Stimulated activated CD8-positive, alpha-beta memory T cell treated with anti-CD3 and anti-CD28 coated beads, Interleukin-2, amount 100 ng/mL, for 1 hour (primary cell): ENCODE measurements at places on chromosomes 5 and 9.

DNA sequence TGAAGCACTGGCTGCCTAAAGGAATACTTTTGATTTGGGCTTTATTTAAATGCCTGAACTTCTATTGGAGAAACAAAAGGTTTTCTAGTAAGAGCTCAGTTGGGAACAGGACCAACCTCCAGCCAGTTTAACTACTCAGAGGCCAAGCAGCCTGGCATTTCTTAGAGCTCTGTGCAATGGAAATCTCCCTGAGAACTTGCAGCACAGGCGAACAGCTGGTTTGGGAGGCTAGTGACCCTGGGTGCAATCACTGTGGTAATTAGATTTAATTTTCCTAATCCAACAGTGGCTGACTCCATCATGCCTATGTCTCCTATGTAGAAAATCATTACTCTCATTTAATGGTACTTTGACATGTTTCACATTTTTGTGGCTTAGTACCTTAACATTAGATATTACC is 1.0 kb upstream of the CDH6 start:
- DNase-seq = no peak

DNA sequence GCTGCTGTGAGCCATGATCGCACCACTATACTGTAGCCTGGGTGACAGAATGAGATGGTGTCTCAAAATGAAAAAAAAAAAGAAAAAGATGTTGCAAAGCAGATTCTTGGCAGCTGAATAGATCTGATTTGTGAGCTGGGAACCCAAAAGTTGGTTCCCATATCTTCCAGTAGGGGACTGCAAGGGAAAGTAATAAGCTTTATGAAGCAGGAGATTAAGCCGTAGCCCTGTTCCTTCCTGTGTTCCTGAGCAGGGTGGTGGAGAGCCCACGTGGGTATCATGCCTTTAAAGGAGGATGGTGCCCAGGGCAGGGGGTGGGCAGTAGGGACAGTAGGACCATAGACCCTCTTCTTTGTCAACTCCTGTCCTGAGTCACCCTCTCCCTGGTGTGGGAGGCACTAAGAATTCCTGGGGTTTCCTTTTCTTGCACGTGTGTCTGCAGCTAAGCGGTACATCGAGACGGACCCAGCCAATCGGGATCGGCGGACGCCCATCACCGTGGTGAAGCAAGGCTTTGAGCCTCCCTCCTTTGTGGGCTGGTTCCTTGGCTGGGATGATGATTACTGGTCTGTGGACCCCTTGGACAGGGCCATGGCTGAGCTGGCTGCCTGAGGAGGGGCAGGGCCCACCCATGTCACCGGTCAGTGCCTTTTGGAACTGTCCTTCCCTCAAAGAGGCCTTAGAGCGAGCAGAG is 37.9 kb downstream of the STOM start:
- no peak for DNase-seq

DNA sequence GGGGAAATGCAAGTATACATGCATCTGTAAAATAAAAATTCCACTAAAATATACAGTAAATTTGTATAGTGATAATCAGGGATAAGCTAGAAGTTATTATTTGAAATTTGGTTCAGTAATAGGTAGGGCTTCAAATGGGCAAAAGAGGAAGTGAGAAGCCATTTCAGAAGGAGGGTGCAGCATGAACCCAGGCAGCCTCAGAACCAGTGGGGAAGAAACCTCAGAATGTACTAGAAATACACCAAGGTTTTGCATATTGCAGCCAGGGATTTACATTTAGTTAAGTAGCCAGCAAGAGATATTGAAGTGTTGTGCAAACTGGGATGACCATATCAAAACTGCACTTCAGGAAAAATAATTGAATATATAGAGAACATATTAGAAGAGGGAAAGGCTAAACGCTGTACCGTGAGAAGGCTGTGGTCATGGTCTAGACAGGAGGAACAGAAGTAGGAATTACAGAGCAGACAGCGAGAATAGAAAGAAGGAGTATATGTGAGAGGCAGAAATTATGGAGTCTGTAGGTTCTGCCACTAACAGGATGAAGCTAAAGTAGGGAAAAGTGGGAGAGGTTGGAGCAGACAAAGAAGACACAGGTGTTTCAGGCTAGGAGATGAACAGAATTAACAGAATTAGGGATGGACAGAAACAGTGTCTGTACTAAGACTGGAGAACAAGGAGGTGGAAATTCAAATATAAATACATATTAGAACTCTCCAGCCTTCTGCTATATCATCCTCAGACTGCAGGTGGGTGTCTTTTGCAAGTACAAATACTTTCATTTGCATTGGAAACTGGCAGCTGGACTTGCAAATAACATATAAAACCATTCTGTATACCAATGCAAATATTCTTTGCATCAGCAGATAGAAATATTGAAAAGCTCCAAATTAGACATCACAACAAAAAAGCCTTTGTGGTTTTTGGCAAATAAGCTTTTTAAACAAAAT is 335.6 kb downstream of the ZNF608 start:
- no peak for DNase-seq

DNA sequence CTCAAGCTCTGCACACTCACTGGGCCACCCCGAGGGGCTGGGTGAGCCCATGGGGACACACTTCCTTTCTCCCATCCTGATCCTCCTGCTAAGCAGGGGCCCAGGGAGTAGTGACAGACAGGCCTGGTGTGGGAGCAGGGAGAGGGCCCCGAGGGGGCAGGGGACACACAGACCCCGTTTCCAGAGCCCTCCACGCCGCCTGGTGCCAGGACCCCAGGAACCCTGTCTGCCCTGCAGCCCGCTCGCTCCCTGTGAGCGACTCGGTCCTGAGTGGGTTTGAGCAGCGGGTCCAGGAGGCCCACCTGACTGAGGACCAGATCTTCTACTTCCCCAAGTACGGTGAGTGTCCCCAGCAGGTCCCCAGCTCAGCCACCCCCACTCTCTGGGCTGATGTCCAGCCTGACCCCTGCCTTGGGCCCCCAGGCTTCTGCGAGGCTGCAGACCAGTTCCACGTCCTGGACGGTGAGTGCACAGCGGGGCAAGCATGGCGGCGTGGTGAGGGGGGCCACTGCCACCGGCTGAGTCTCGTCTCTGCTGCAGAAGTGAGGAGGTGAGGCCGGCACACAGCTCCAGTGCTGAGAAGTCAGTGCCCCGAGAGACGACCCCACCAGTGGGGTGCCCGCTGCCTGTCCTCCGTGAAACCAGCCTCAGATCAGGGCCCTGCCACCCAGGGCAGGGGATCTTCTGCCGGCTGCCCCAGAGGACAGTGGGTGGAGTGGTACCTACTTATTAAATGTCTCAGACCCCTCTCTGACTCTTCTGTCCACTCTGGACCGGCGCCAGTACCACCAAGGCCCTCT is 1.4 kb downstream of the C8G start:
- DNase-seq = no peak

DNA sequence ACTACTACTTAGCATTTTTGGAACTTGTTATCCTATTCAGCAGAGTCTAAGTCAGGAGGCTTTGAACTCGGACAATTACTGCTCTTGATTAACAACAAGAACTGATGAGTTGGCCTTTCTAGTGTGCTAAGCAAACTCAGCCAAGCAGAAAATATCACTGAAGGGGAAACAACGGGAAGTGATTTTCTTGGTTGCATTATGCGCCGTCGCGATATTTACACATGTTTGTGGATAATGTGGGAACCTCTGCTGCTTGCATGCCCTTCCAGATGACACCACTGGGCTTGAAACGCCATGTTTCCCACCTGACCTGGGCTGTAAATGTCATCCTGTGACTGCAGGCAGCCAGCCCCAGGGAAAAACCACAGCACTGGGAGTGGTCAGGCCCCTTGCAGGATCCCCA is 205.5 kb downstream of the PAX5 start:
- DNase-seq = no peak

DNA sequence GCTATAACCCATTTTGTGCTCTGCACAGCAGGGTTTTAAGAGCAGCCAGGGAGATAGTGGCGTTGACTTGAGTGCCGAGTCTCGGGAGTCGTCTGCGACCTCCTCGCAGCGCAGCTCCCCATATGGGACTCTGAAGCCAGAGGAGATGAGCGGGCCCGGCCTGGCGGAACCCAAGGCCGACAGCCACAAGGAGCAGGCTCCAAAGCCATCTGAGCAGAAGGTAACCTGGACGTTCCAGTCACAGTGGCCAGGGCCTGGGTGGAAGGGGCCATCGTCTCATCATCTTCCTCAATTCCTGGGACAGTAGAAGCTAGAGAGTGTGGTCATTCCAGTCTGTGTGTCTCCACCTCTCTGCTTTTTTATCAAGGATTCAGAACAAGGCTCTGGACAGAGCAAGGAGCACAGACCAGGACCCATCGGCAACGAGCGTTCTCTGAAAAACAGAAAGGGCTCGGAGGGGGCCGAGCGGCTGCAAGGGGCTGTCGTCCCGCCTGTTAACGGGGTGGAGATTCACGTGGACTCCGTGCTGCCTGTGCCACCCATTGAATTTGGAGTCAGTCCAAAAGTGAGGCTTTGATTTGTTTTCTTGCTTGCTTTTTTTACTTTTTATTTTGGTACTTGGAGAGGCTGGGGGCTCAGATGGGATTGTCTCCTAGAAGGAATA is 20.2 kb upstream of the POMT1 start:
- no peak for DNase-seq

GRCh38 chr5:95859661-95860060 is 37.1 kb upstream of the GLRX start:
- no peak for DNase-seq

DNA sequence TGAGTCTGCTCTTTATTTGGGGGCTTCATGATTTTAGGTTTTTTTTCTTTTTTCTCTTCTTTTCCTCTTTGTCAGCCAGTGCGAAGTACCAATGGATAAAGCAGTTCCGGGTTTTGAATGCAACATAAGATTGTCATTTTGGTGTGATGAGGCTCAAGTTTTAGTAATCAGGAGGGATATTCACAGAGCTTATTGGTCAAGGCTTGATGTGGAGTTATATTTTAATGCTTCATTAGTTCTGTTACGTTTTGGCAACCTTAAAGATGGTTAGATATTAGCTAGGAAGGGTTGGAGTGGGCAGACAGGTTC is 1.4 kb downstream of the PIK3R1 start:
- no peak for DNase-seq
